Amniotic stem cell (primary cell): ENCODE measurements at places on chromosomes 4 and X.

GRCh38 chr4:55330241-55330640 lies 15.8 kb upstream of the SRD5A3 start:
- no peak for DNase-seq

- DNase-seq: no peak
Observed at GRCh38 chr4:107035819-107036583, at the start of gene DKK2. DKK2 (minus strand) TSS chr4:107036313; CDS start chr4:107035591, 722 bp downstream.

DNA sequence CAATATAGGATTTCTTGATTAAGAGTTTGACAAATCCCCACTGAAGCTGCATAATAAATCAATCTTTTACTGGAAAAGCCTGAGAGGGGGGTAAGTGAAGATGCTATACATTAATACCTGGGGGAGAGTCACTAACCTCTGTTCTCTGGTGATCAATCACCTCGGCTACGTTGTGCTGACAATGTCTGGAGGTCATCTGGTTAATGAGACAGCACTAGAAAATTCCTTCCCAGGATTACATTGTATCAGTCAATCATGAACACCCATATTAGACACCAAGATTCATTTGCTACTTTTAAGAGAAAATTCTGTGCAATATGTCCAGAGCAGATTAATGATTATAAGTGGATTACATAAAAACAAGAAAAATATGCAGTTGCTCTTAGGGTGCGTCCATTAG lies 408.3 kb downstream of the PDHA2 start:
- DNase-seq: no peak

DNA sequence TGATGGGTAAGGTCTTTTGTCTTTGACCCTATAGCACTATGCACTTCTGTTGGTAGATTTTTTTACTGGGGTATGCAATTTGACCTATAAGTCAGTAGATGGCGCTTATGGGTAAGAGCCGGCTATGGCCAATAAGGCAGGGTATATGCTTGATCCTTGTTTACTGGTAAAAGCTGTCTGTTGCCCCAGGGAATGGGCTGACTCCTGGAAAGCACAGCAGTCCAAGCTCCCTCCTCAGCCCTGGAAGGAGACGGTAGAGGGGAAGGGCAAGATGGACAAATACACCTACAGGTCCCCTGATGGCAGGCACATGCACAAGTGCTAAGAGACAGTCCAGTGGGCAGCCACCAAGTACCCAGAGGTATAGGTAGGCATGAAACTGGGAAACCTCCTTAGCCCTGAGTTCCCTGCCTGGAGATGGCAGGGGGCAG lies 63.7 kb downstream of the ADAMTS3 start:
- peak; percentile 33 for DNase-seq

- no peak for DNase-seq
Observed at GRCh38 chr4:117893207-117893606, 141.1 kb upstream of the NDST3 start.

- DNase-seq: no peak
Observed at GRCh38 chr4:134708026-134708425, 506.4 kb upstream of the PABPC4L start.

GRCh38 chr4:1198098-1198844 lies 25.9 kb upstream of the SPON2 start:
- no peak for DNase-seq

DNA sequence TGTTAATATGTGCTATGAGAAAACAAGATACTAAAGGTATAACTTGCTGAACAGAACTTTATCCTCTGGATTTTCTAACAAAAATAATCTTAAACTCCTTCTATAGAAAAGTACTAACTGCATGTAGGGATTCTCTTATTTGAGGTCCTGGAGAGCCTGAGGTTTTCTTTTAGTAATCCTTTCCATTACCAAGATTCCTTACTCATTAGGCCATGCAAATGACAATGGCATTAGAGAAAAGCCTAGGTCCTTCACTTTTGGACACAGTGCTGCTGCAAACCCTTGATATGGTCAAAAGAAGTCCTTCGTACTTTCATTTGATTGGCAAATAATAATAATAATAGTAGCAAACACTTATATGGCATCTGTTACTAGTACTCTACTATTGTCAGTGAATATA lies 3.2 kb downstream of the MMRN1 start:
- DNase-seq: no peak

GRCh38 chr4:108821351-108821930 lies 58.6 kb upstream of the ETNPPL start:
- no peak for DNase-seq

GRCh38 chr4:97646997-97647396 lies 496.3 kb downstream of the STPG2 start:
- DNase-seq: peak; percentile 18

DNA sequence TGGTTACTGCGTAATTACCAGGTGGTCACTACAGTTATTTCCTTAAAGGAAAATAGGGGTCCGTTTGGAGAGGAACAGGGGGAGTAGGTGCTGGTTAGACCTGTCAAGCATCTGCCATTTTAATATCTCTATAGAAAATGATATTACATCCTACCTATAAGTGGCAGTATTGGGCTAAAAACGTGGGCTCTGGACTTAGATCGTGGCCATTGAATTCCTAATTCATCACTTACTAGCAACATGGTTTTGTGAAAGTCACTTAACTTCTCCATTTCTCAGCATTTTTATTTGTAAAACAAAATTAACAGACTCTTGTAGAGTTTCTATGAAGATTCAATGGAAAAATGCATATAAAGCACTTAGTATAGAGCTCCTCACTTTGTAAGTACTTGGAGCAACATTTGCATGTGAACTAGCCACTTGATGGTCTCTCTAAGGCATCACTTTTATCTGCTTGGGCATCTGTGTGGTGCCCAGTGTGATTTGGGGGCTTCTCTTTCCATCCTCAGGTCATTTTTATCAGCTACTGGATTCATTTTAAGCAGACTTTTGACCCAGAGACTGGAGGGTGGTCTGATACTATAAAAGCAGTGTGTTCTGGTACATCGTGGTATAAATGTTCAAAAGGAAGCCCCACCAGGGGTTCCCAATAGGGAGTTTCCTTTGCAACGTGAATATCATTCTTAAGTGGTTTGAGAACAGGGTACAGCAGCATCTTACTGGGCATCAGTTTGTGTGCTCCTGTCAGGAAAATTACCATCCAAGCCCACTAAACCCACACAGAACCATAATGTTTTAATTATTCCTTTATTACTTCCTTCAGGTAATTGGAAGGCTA lies 42.7 kb upstream of the RASSF6 start:
- DNase-seq: peak; percentile 70

DNA sequence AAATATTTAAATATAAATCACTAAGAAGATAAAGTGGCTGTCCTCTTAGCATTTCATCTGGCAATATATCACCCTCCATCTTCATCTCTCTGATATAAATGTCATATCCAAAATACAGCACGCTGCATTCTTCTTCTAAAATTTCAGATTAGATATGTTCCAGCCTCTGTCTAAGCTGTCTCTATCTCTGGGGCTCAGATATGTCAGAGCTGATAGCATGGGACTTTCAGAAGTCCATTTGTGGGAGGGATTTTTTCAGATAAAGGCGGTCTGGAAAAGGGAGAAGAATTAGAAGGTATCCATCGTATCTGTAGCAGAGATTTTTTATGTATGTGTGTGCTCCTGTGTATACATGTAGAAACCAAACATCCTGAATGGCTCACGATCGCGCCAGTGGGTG lies 25.0 kb upstream of the CD38 start:
- no peak for DNase-seq

GRCh38 chr4:141645611-141646340 lies 9.4 kb downstream of the IL15 start:
- peak; percentile 45 for DNase-seq

DNA sequence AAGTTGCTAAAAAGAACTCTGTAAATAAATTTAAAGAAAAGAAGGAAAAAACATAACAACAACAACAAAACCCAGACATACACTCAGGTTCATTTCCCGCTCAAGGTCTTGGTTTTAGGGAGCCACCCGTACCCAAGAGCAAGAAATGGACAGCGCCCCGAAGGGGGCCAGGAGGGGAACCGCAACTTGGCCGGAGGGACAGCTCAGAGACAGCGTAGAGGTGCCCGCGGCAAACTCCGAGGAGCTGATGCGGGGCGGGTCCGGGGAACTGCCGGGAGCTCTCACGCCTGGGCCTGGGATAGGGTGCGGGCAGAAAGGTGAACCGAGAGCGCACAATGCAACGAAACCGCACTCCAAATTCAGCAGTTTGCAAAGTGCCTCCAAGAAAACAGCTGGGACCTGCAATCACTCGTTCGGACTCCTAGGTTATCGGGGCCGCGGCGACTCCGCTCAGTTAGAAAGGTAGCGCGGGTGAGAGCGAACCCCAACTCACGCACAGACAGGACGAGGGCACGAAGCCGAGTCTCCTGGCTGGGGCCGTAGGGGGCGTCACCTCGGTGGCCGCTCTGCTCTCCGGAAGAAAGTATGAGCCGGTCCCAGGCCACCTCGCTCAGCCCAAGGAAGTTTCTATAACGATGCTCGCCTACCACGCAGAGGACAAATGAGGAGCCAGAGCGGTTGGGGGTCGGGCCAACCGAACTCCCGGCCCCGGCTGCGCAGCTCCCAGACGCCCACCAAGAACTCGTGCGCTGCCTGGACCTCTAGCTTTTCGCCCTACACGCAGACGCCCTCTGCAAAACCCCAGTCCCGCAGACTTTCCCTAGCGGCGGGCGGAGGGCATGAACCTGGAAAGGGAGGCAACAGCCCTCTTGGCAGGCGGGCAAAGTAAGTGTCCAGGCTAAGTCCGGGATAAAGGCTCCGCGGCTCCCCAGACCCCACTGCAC lies 1.4 kb downstream of the NDNF start:
- DNase-seq: no peak

DNA sequence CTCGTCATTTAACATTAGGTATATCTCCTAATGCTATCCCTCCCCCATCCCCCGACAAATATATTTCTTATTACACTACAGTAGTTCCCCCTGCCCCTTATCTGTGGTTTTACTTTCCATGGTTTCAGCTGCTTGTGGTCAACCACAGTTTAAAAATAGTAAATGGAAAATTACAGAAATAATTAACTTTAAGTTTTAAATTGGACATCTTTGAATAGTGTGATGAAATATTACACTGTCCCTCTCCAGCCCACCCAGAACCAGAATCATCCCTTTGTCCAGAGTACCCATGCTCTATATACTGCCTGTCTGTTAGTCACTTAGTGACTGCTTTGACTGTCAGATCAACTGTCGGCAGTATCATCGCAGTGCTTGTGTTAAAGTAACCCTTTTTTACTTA lies 47.4 kb upstream of the VEGFC start:
- DNase-seq: no peak

GRCh38 chr4:107747748-107748486 lies 27.9 kb upstream of the PAPSS1 start:
- DNase-seq: no peak

DNA sequence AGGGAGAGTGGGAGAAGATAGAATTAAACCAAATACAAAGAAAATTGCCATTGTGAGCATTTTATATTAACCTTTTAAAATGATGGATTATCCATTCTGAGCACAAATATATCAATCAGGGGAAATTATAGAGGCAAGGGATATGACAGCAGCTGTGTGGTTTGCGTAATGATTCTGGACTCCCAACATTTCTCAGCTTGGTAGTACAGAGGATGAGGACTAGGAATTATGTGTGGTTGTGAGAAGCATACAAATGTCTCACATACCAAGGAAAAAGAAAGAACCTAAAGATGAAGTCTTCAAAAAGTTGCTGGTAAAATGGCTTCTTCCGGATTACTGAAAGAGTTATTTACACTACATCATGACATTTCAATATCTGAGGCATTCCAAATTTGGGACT lies 674.6 kb upstream of the NR3C2 start:
- no peak for DNase-seq

DNA sequence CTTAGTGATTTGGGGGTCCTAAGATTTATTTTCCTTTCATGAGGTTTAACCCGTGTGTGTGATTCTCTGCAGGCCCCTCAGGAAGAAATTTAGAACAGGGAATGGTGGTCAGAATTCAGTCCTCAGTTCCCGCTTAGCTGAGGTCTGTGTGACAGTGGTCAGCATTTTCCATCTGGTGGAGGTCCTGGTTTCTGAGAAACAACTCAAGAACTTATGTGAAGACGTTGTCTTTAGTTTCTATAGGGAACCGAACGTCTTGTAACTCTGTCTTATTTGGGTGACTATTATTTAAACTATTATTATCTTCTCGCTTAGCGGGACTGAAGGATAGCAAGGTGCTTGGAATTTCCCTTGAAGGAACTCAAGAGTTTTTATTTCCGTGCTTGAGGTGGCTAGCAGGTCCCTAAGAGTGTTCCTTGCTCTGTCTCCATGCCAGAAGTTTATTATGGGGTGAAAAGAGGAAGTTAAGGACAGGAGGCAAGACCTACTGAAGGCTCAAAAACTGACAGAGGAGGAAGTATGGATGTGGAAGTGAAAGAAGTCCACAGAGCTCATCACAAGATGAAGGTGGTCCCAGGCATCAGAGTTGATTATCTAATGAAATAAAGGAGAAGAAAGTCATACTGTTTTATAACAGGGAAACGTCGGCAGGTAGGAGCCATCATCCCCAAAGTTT lies 9.4 kb downstream of the MGST2 start:
- DNase-seq: no peak

- DNase-seq: no peak
Observed at GRCh38 chr4:36385951-36386571, 104.6 kb downstream of the DTHD1 start.

DNA sequence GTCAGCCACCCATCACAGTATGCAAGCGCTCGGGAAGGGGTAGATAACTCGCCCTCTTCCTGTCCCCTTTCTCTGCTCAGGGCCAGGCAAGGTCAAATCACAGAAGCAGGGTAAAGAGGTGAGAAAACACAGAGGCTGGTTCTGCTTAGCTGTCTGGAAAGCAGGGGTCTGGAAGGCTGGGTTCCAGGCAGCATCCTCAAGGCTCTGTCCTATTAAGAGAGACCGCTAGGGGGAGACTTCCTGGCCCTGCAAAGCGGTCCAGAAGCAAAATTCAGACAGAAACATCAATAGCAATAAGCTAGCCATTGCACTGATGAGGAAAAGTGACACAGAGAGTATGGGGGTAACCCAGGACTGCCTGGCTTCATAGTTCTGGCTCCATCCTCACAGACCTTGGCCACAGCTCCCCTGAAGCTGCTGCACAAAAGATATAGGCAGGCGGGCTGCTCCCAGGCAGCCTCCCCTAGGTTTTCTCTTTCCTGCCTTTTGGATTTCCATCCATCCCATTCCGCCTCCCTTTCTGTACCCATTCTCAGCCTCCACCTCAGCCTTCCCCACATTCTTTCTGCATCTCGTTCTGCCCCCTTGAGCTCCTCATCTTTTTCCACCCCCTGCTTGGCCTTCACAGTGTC lies 308.5 kb downstream of the EVC2 start:
- DNase-seq: no peak

DNA sequence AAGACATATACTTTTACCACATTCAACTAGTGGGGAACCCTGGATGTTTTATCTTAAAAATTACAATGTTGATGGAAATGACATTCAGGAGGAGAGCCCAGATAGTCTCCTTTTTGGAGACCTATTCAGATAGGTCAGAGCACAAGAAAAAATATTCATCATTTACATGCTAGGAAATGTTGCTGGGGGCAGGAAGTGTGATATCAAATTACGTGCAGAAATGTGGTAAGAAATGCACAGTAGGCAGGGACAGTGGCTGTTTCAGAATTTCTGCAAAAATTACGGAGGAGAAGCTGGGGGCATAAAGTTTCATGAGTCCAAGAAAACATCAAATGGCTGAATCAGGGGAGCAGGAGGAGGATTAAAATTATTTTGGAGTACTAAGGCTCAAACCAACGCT lies 8.2 kb downstream of the PARM1 start:
- no peak for DNase-seq
